Neural crest cell (in vitro differentiated cells): ENCODE measurements at places on chromosomes 1 and 21. TPM values are rescaled to one million over a fixed set of nuclear protein-coding genes. Genes with fewer than 3 reads are reported as not detected.
A peak's percentile ranks its signal among the peaks of the same experiment; 100 is the strongest.

Gene OR2L13
- total RNA-seq, result not detected in 2 replicates

DNA sequence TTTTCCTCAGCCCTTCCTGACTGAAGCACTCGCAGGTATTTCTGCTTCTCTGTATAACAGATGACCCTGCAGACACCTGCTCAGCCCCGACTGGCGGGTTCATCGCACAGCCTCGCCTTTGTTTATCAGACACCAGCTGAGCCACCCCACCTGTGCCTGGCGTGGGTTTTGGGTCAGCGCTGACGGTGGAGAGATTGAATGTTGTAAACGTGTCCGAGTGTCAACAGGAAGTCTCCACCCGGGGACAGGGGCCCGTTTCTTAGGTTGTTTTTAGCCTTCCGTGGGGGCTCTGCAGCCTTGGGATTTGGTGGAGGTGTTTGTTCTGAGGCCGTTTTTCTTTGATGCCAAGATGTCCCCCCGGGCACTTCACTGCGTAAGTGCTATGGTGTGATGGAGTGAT lies 60.1 kb downstream of the COL18A1 start:
- H3K27ac ChIP-seq, result no peak overlapping the region
- DNase-seq, result no peak
- peaks cover 10% of the 10 kb centered on the region for H3K36me3 ChIP-seq
- H3K27me3 ChIP-seq, result peaks cover 27% of the 10 kb centered on the region
- H3K4me3 ChIP-seq, result no peak overlapping the region

GRCh38 chr1:11880181-11880575 lies 21.4 kb upstream of the NPPB start:
- no peak overlapping the region for H3K27ac ChIP-seq
- H3K27me3 ChIP-seq, result peaks cover 2% of the 10 kb centered on the region
- no peak overlapping the region for H3K4me3 ChIP-seq
- H3K36me3 ChIP-seq, result no peaks in the 10 kb centered on the region

DNA sequence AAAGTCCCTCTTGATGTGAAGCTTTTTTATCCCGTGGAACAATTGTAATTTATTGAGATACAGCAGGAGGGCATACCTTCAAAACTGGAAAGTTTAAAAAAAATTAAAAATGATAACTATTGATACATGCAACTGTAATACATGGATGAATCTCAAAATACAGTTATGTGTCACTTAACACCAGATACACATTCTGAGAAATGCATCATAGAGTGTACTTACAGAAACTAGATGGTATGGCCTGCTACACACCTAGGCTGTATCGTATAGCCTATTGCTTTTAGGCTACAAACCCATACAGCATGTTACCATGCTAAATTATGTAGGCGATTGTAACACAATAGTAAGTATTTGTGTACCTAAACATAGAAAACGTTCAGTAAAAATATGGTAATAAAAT lies 7.1 kb upstream of the AKNAD1 start:
- H3K4me3 ChIP-seq, result no peak overlapping the region
- no peak for DNase-seq
- no peaks in the 10 kb centered on the region for H3K36me3 ChIP-seq

GRCh38 chr1:81550753-81551152 lies 250.0 kb upstream of the ADGRL2 start:
- H3K4me3 ChIP-seq, result no peak overlapping the region
- no peaks in the 10 kb centered on the region for H3K27me3 ChIP-seq
- no peak overlapping the region for H3K27ac ChIP-seq
- H3K36me3 ChIP-seq, result no peaks in the 10 kb centered on the region

DNA sequence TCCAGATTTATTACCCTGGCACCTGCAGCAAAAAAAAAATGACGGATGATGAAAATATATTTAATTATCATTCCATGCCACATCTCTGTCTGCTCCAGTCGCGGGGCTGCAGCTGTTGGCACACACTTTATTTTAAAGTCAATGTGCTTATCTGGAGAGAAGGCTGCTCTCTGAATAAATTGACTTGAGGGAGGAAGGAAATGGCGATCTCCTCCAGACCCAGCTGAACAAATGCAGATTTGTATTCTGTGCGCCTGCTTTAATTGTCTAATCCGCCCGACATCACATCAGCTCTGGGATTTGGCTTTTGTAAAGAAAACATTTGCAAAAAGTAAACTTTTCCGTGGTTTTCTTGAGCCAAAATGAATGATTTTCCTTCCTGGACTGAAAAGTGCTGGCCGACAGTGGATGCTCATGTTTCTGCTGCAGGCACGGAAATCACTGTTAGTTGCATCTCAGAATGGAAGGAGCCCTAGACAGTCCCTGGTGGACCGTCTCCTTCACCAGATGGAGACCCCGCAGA lies 150.2 kb downstream of the CAMTA1 start:
- H3K36me3 ChIP-seq, result no peaks in the 10 kb centered on the region
- no peaks in the 10 kb centered on the region for H3K4me1 ChIP-seq
- no peak for DNase-seq
- no peak overlapping the region for H3K27ac ChIP-seq

Gene CD34
- total RNA-seq, result 0.14 and 0.26 TPM in 2 replicates

Gene MPL
- not detected in 2 replicates for total RNA-seq

DNA sequence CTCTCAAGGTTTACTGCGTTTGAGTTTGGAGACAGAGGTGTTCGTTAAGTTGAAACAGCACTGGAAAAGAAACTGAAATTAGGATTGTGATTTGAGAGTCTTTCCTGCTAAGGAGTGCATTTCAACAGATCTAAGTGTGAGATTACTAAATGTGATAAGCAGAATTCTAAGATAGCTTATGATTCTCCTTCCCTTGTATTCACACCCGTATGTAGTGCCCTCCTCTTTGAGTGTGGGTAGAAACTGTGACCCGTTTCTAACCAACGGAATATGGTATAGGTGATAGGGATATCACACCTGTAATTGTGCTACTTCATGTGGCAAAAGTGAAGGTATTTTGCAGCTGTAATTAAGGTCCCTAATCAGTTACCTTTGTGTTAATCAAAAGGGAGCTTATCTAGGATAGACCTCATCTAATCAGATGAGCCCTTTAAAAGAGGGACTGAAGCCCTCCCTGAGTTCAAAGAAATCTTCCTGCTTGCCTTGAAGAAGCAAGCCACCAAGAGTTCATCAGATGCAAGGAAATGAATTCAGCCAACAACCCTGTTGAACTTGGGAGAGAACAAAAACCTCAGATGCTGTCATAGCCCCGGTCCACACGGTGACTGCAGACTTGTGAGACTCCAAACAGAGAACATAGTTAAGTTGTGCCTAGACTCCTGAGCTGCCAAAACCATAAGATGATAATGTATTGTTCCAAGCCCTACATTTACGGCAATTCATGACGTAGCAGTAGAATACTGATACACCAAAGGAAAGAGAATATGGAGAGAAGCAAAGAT lies 12.6 kb upstream of the IL12RB2 start:
- H3K36me3 ChIP-seq, result no peaks in the 10 kb centered on the region
- H3K27ac ChIP-seq, result no peak overlapping the region
- DNase-seq, result no peak
- H3K4me3 ChIP-seq, result no peak overlapping the region
- H3K4me1 ChIP-seq, result no peaks in the 10 kb centered on the region
- no peaks in the 10 kb centered on the region for H3K27me3 ChIP-seq

- no peaks in the 10 kb centered on the region for H3K36me3 ChIP-seq
- peaks cover 33% of the 10 kb centered on the region for H3K27me3 ChIP-seq
- no peaks in the 10 kb centered on the region for H3K4me1 ChIP-seq
- no peak overlapping the region for H3K27ac ChIP-seq
- no peak for DNase-seq
- H3K4me3 ChIP-seq, result no peak overlapping the region
These were observed 62.3 kb downstream of the GRIK3 start for GRCh38 chr1:36971852-36972618.

GRCh38 chr1:232484856-232485255 lies 145.1 kb downstream of the SIPA1L2 start:
- no peak overlapping the region for H3K4me3 ChIP-seq
- DNase-seq, result no peak
- H3K27me3 ChIP-seq, result no peaks in the 10 kb centered on the region
- no peak overlapping the region for H3K27ac ChIP-seq
- H3K4me1 ChIP-seq, result no peaks in the 10 kb centered on the region
- peaks cover 24% of the 10 kb centered on the region for H3K36me3 ChIP-seq

DNA sequence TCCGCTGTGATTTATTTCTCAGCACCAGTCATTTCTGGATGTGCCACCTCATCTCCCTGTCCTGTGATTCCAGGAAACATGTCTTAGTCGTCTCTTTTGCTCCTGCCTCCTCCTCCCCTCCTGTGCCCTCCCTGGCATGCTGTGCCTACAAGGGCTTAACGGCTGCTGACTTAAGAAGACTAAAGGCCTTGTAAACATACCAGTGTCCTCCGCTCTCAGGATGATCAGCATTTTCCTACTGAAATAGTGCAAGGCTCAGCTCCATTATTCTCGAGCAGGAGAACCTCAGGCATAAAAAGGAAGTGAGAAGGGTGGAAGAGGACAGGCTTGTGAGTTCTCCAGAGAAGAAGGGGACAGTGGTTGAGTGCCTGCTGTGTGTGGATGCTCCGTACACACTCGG lies 61.6 kb upstream of the RUNX3 start:
- peaks cover 9% of the 10 kb centered on the region for H3K4me1 ChIP-seq
- no peak for DNase-seq
- H3K4me3 ChIP-seq, result no peak overlapping the region
- no peaks in the 10 kb centered on the region for H3K36me3 ChIP-seq
- no peak overlapping the region for H3K27ac ChIP-seq
- no peaks in the 10 kb centered on the region for H3K27me3 ChIP-seq

- H3K27me3 ChIP-seq, result no peaks in the 10 kb centered on the region
- H3K4me3 ChIP-seq, result no peak overlapping the region
- peaks cover 24% of the 10 kb centered on the region for H3K4me1 ChIP-seq
These were observed 35.6 kb downstream of the WLS start for GRCh38 chr1:68196676-68197075.

DNA sequence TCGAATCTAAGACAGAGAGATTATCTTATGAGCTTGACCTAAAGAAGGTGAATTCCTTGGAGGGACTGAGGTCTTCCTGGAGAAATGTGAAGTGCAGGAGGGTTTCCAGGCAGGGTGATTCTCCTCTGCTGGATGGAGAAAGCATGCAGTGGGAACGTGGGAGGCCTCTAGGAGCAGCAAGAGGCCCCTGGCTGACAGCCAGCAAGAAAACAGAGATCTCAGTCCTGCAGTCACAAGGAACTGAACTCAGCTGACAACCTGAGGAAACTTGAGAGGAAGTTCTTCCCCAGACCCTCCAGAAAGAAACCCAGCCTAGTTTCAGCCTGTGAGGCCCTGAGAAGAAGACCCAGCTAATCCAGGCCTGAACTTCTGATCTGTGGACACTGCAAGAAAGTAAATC lies 345.9 kb downstream of the FAM72C start:
- no peak overlapping the region for H3K27ac ChIP-seq
- H3K27me3 ChIP-seq, result no peaks in the 10 kb centered on the region

DNA sequence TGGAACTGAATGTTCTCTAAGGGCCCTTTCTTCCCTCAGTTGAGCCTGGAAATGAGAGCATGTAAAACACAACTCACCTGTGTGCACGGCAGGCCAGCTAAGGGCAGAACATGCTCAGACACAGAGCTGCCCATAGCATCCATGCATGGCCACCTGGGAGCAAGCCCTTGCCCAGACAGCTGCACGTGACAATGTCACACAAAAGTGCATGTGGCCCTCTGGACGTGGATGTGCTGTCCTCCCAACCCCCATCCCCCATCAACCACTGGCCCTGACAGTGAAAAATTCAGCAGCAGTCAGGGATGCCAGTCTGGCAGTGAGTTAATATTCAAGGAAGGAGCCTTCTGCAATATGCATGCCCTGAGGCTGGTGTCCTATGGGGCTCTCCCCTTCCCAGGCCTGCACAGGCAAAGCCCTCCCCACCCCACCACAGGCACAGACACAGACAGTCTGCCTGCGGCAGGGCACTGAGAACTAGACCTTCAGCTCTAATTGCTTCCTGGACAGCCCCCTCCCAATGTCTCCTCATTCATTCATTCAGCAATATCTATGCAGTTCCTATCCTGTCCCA lies 14.6 kb upstream of the COL16A1 start:
- H3K36me3 ChIP-seq, result no peaks in the 10 kb centered on the region
- H3K4me3 ChIP-seq, result no peak overlapping the region
- no peak for DNase-seq
- peaks cover 33% of the 10 kb centered on the region for H3K4me1 ChIP-seq

DNA sequence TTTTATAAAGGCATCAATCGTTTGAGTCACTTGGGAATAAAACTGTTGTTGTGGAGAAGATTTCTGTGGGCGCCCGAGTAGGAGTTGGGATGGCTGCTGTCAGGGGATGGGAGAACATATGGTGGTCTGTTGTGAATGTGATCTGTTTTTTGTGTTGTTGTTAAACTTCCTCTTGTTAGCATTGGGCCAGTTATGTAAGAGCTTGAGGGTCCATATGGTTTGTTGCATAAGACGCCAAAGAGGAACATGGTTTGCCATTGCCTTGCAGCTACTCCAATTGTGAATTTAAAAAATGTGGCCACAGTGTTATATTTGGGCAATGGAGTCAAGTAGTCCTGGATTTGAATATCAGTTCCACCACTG lies 136.1 kb upstream of the JUN start:
- no peak overlapping the region for H3K27ac ChIP-seq
- H3K36me3 ChIP-seq, result no peaks in the 10 kb centered on the region
- H3K27me3 ChIP-seq, result no peaks in the 10 kb centered on the region
- H3K4me1 ChIP-seq, result no peaks in the 10 kb centered on the region
- DNase-seq, result no peak
- H3K4me3 ChIP-seq, result no peak overlapping the region

Gene CRYAA
- total RNA-seq, result not detected in 2 replicates

DNA sequence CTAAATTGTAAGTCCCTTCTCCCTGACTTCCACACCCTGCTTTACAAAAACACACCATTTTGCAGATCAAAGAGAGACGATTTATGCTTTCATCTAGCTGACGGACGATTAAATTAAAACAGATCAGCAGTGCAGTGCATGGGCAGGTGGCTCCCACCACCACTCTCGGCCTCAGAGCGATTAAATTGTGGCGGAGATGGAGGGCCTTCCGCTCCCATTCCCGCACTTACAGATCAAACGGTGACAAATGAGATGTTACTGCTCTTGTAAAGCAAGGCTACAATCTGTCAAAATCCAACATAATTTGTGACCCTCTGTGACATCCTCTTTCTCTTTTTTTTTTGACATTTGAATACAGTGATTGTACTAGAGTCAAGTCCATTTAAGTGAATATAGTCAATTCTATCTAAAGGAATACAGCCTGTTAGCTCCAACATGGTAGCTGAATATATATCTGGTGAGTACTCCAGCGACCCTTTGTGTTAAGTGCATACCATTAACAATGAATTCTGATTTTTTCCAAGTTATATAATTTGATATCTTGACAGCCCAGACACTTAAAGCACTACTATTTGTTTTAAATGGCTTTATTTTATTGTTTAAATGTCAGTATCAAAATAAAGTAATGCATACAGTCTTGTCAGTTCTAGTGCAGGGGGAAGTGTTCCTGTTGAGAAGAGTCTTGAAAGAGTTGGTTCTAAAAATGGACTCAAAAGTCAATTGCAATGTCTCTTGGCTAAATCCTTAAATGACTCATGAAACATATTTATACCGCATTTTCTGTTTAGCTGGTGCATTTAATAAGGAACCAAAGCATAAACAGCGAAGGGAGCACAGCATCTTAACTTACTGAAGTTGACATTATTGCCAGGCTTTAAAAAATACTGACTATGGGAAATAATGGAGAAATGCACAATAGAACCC lies 109.0 kb downstream of the ESRRG start:
- H3K36me3 ChIP-seq, result no peaks in the 10 kb centered on the region
- DNase-seq, result no peak
- no peaks in the 10 kb centered on the region for H3K27me3 ChIP-seq
- H3K4me3 ChIP-seq, result no peak overlapping the region
- H3K4me1 ChIP-seq, result peaks cover 12% of the 10 kb centered on the region
- peak overlapping the region; percentile 11 for H3K27ac ChIP-seq
